ENCODE measurements at places on chromosomes 5 and 9. TPM values are rescaled to one million over a fixed set of nuclear protein-coding genes. Genes with fewer than 3 reads are reported as not detected.

- no peak for DNase-seq
Observed at GRCh38 chr5:156687514-156687913, 162.6 kb upstream of the PPP1R2B start.

Gene GMCL2
- not detected for total RNA-seq

Gene ARL14EPL
- total RNA-seq = 0.58 TPM

DNA sequence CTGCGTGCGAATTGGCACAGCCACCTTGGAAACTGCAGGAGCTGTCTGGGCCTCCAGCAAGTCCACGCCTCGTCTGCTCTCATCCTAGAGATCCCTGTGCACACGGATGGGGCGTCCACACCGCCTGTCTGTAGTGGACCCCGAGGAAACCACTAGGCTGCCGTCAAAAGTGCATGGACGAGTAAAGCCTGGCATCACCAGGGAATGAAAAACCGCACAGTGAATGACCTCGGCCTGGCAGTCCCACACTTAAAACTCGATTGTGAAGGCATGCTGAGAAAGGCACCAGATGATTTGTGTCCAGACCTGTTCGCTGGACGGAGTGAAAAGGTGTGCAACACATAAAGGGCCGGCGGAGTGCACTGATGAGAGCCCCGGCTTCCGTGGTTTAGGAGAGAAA lies 50.8 kb downstream of the MRPL36 start:
- DNase-seq = no peak

DNA sequence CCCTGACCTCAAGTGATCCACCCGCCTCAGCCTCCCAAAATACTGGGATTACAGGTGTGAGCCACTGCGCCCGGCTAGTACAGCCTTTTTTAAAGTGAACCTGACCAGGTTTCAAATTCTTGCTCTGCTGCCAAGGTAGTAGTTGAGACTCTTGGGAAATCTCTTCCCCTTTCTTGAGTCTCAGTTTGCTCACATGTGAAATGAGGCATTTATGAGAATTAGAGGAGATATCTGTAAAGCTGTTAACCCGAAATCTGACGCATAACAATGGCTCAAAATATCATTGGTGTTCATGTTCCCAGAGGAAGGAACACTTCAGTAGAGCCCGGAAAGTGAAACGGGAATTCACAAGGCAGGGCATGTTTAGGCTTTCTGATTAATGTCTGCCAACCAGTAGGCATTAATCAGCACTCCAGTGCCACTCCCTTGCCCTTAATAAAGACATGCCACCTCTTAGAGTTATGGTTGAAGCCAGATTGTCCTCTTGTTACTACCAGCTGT lies 1.5 kb downstream of the ARPC5L start:
- DNase-seq = no peak

Gene RXRA
- total RNA-seq = 37.4 TPM

Gene FIBCD1
- not detected for total RNA-seq

Measured in endothelial cell of umbilical vein (primary cell).